ENCODE measurements at places on chromosomes 13 and 19. TPM values are rescaled to one million over a fixed set of nuclear protein-coding genes. Genes with fewer than 3 reads are reported as not detected.

The ZNF433 gene
- total RNA-seq: 0.29 TPM

The PLEKHF1 gene
- 53.1 TPM for total RNA-seq

The KASH5 gene
- total RNA-seq: not detected

The KLHL26 gene
- total RNA-seq: 13.5 TPM

The MYO16 gene
- not detected for total RNA-seq

The THSD8 gene
- total RNA-seq: 13.0 TPM

The CALR3 gene
- not detected for total RNA-seq

The DIRAS1 gene
- total RNA-seq: not detected

The IZUMO4 gene
- total RNA-seq: 19.1 TPM

The SIGLEC5 gene
- not detected for total RNA-seq

The ZNF470 gene
- total RNA-seq: 2.0 TPM

The DDX49 gene
- total RNA-seq: 66.5 TPM

The TMC4 gene
- total RNA-seq: 4.9 TPM

The FXYD5 gene
- 365 TPM for total RNA-seq

The BEST2 gene
- total RNA-seq: not detected

The IGFL3 gene
- not detected for total RNA-seq

The TYROBP gene
- total RNA-seq: not detected

The KANK3 gene
- total RNA-seq: 1.5 TPM

The PCDH9 gene
- total RNA-seq: 0.10 TPM

The FFAR2 gene
- not detected for total RNA-seq

The LIG4 gene
- total RNA-seq: 12.9 TPM

The LGI4 gene
- 0.27 TPM for total RNA-seq

The ZNF112 gene
- total RNA-seq: not detected

The LILRA1 gene
- not detected for total RNA-seq

The SERPINE3 gene
- not detected for total RNA-seq

The SMIM24 gene
- not detected for total RNA-seq

The ZNF443 gene
- 3.9 TPM for total RNA-seq

The ATP4A gene
- not detected for total RNA-seq

The PTPRH gene
- total RNA-seq: 0.07 TPM

The MUC16 gene
- not detected for total RNA-seq

The CYP2S1 gene
- total RNA-seq: 0.73 TPM

The ZNF100 gene
- 20.0 TPM for total RNA-seq

The GPR12 gene
- total RNA-seq: not detected

The KIR2DL4 gene
- not detected for total RNA-seq

The CD177 gene
- total RNA-seq: not detected

The B3GNT3 gene
- 0.61 TPM for total RNA-seq

All from T-helper 1 cell treated with Interleukin-12 subunit alpha and Interleukin-12 subunit beta and Interleukin-4 antibody, amounts not matched to agents 30 ng/mL and 1 ng/mL, for 36 hours (primary cell).